NCI-H1105 treated with DMSO at 0.1 percent for 48 hours (cell line): ENCODE measurements at places on chromosomes 6 and 20.

- no peak for DNase-seq
Measured at GRCh38 chr6:27829453-27830211, 82.6 kb downstream of the OR2B2 start.

DNA sequence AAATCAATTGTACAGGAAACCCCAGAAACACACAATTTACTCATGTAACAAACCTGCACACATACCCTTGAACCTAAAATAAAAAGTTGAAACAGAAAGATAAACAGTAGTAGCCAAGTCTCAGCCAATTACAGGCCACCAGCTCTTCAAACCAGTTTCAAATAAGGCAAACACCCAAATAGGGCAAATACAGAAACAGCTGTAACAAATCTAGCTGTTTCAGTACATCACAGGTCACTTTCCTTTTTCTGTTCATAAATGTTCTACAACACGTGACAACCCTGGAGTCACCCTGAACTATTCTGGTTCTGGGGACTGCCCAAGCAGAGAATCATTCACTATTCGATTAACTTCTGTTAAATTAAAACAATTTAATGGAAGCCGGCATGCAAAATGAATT, 329.0 kb downstream of the GJA1 start:
- no peak for DNase-seq

- DNase-seq, result no peak
Measured at GRCh38 chr20:55530763-55531162, 474.6 kb downstream of the CBLN4 start.

- peak; percentile 65 for DNase-seq
Measured at GRCh38 chr20:22389836-22390542, 194.4 kb downstream of the FOXA2 start.

DNA sequence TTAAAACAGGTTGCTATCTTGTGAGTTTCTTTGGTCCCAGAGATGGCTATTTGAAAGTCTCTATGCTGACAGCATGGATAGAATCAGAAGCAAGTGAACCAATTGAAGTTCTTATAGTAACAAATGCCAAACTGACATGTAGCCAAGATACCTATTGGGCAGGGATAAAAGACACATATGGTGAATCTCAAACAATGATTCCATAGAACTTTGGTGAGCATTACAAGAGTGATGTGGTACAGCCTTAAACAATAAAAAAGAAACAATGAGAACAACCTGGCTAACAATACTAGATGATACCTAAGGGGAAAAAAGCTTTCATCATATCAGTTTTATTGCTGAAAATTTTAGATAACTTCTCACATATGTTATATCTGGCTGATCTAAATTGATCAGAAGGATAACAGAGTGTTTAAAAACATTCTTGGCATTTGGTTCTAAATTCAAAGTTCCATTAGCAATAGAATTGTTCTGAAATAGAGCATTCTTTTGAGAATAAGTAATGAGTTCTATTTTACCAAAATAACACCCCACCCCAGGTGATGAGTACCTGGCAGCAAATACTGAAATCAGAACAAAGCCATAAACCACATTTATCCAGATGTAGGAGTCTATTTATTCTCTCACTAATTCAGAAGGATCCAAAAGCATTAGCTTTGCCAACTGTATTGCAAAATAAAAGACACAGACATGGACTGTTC, 5.8 kb upstream of the HMGCLL1 start:
- no peak for DNase-seq

- no peak for DNase-seq
Measured at GRCh38 chr6:56657354-56657753, 14.7 kb upstream of the DST start.
